ENCODE measurements at places on chromosomes 4 and X.

DNA sequence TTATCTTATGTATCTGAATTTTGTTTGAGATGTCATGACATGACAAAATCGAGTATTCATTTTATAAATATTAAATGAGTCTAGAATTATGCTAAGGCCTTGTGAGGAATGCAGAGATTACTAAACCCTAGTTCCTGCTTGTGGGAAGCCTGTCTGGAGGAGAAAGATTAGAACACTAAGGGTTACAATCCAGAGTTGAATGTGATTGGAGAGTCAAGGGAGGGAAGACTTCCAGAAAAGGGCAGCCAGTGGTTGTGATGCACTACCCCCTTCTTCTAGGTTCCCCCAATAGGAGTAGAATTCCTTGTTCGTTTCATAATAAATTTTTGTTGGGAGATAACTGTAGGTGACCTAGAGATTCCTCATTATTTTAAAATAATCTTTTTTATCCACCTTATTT is 141.1 kb downstream of the AFF1 start:
- DNase-seq = no peak

DNA sequence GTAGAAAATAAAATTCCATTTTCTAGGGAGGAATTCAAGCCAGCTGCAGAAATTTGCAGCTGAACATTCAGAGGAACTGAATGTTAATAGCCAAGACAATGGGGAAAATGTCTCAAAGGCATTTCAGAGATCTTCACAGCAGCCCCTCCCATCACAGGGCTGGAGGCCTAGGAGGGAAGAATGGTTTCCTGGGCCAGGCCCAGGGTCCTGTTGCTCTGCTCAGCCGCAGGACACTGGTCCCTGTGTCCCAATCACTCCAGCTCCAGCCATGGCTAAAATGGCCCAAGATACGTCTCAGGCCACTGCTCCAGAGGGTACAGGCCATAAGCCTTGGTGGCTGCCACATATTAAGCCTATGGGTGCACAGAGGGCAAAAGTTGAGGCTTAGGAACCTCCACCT is 20.4 kb downstream of the FAM13A start:
- DNase-seq = no peak

GRCh38 chrX:16022580-16023200 is 100.7 kb upstream of the GRPR start:
- DNase-seq = no peak

DNA sequence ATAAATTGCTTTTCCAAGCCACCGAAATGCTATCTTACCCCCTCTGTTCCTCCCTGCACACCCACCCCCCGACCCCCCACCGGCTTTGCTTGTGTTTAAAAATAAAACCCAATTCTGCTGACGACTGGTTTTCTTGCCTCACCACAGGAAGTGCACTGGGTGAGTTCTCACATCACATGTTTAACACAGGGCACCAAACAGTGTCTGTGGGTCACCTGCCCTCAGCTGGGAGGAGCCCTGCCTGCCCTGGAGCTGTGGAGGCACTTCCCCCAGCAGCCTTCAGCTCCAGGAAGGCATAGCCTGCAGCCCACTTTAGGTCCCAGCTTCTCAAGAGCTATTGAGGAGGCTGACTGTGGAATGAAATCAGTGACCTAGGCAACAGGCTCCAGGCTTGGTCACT is 8.8 kb downstream of the TMEM255A start:
- no peak for DNase-seq

- no peak for DNase-seq
Measured at GRCh38 chr4:184937030-184937710, 81.1 kb upstream of the HELT start.

DNA sequence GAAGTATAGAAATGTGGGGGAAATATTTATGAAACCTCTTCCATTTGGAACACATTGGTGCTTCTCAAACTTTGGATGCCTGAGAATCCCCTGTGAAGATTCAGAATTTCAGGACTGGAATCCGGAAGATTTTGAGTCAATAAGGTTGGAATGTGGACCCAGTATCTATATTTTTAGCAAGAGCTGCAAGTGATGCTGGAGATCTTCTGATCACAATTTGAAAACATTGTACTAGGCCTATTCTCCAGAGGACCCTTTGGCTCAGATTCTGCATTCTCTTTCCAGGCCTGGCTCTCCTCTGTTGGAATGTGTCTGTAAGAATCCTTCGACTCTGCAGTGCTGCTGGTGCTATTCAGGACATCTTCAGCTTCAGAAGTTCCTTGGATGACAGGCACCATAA is 2.4 kb upstream of the PKD2 start:
- no peak for DNase-seq

DNA sequence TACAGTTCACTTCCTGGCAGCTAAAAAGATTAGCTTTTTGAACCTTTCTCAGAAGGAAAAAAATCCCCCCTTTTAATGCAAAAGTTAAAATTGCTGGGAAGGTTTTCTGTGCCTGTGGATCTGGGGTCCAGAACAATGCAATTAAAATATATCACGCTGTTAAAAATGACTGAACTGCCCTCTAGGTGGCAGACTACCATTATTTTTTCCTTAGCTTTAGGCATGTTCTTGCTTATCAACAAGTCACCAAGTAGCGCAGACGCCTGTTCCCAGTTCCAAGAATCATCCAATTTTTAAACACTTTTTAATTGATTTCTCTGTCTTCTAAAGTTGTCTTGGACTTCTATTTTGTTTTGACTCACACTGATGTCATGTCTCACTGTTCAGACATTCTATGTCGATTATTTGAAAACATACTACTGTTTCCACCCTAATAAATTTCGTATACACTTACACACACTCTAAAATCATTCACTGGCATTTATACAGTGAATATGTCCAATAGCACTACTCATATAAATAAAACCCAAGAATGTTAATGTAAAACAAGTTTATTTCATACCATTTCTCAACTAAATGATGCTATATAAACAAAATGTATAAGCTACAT is 661.6 kb downstream of the RAPGEF2 start:
- DNase-seq = no peak

DNA sequence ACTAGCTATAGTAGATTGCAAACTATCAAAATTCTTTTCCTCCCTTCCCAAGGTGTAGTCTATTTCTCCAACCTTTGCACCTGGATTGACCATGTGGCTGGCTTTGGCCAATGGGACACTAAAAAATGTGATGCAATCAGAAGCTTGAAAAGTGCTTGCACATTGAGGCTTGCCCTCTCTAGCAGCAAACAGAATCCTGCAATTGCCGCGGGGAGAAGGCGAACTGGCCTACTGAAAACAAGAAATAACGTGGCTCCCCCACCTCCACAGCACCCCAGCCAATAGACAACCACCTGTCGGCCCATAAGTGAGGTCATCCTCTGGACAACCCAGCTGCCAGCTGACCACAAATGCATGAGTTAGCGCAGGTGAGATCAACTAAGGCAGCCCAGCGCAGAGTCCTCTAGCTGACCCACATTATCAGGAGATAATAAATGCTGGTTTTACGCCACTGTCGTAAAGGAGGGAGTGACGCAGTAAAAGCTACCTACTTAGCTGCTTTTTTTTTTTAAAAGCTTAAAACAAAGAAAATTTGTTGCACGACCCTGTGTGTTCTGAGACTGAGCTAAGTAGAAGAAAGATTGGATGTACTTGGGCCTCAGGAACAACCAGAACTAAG is 95.2 kb downstream of the GK start:
- DNase-seq = no peak

DNA sequence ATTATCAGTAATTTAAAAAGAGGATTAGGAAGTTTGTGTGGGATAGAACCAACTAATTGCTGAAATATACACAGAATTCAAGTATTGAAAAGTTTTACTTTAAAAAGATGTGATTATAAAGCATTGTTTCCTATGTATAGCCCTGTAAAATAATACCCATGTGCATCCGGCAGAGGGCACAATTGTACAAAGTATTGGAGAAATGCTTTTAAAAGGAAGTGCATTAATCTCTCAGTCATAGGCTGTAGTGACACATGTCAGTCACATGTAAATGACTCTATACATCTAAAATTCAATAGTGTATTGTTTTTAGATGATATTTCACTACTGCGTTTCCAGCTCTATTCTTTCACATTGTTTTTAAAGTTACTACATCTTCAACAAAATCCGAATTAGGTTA is 9.7 kb upstream of the GEMIN8 start:
- peak; percentile 15 for DNase-seq

DNA sequence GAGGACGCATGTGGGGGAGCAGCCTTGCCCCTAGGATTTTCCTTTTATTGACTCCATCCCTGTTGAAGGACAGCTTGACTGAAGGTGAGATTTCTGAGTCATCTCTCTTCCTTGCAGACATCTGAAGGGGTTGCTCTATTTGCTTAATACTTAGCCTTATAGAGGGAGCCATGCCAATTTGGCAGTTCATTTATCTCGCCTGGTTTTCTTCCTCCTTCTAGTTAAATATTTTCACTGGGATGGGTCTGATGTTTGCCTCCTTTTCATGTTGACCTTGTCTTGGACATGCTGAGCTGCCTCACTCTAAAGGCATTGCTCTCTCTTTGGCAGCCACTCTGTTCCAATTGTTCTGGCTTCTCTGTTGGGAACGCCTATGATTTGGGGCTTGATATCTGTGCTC is 151.0 kb upstream of the PSAPL1 start:
- DNase-seq = no peak

DNA sequence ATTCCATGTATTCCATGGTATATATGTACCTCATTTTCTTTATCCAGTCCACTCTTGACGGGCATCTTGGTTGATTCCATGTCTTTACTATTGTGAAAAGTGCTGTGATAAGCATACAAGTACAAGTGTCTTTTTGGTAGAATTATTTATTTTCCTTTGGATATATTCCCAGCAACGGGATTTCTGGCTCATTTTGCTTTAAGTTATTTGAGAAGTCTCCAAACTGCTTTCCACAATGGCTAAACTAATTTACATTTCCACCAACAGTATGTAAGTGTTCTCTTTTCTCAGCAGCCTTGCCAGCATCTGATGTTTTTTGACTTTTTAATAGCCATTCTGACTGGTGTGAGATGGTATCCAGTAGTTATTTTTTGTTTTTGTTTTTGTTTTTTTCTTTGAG is 17.6 kb upstream of the FAT4 start:
- no peak for DNase-seq

- no peak for DNase-seq
Measured at GRCh38 chr4:135238940-135239339, 1037.4 kb upstream of the PABPC4L start.

GRCh38 chr4:72326692-72327632 is 242.1 kb downstream of the ADAMTS3 start:
- DNase-seq = no peak

- no peak for DNase-seq
Measured at GRCh38 chr4:143140696-143141095, 44.0 kb upstream of the USP38 start.

DNA sequence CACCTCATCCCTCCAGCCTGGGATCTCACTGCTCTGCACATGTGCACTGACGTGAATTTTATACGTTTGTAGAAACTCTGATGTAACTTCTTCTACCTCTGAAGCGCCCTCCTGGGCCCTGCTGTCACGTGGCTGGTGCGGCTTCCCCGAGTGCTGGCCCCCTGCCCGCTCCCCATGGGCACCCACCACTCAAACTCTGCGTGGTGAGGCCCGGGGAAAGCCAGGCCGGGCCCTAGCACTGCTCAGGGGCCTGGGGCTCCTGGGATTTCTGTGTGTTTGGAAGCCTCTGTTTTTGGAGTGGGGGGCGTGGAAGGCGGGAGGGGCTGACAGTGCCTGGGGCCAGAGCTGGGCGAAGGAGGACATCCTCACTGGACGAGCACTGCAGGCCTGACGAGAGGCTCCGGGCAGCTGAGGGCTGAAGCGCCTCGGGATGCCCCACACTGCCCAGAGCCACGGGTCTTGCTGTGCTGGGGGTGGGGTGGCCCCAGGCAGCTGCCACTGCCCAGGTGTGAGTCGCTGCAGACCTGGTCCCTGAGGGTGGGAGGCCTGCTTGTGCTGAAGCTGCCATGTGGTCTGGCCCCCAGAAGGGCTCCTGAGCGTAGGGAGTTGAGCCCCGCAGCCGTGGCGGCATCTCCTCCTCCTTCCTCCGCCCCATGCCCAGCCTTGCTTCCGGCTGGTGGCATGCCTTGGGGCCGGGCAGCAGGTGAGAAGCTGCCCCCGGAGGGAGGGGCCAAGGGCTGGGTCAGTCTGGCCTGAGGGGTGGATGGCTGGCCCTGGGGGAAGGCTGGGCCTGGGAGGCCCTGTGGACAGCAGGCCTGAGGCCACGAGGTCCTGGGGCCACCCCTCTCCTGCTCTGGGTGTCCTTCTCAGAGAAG is 7.7 kb downstream of the NAT8L start:
- no peak for DNase-seq

DNA sequence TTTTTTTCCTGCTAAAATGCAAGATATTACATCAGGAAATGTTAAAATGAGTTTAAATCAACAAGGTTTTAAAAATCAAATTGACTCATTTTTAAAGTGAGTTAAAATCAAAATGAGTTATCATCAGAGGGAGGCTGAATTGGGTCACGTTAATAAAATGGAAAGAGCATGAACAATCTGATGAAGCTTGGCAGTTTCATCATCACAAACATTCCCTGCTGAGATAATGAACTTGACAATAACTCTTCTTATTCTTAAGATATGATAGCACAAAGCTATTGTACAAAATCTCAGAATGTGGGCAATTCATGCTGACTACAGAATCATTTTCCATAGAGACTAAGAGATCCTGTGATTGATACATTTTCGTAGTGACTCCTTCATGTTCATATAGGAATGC is 1086.7 kb downstream of the STIM2 start:
- DNase-seq = no peak

- no peak for DNase-seq
Measured at GRCh38 chr4:138192113-138192512, 50.0 kb downstream of the SLC7A11 start.

DNA sequence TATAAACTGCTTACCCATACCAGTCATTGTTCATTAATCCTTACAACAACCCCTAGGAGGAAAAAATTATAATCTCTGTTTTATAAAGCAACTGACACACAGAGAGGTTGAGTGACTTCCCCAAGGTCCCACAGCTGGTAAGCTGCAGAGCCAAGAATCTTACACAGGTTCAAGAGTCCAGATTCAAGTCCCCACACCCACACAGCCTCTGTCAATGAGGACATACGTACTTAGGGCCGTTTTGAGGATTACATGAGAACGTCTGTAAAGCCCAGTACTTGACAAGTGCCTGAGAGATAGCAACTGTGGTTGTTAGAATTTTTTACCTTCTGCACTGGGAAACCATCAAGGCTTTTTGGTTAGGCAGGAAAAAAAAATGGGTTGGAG is 556 bp upstream of the SLC25A43 start:
- DNase-seq = no peak

GRCh38 chr4:83626245-83626836 is 90.4 kb downstream of the GPAT3 start:
- DNase-seq = no peak

Data from stimulated activated CD8-positive, alpha-beta memory T cell treated with anti-CD3 and anti-CD28 coated beads, Interleukin-7, amount 100 ng/mL, for 1 hour (primary cell).